ENCODE measurements at places on chromosomes 5 and 9.

- DNase-seq = no peak
Measured at GRCh38 chr5:22531986-22532385, 321.2 kb downstream of the CDH12 start.

GRCh38 chr5:52910071-52910470 lies 79.1 kb upstream of the ITGA2 start:
- no peak for DNase-seq

DNA sequence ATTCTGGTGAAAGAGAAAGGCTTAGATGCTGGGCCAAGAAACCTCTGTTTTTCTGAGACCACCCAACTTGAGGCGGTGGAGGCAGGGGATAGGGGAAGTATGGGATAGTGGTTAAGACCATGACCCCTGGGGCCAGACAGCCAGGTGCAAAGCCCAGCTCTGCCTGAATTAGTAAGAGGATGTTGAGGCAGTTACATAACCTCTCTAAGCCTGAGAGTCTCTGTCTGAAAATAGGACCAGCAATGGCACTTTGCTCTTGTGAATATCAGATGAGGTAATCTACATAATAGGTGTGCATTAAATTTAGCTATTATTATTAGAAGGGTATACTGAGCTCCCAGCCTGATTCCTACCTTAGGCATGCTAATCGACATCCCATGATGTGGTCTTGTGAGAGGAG lies 68.2 kb downstream of the DOCK2 start:
- DNase-seq = no peak

- no peak for DNase-seq
Measured at GRCh38 chr5:100043475-100043874, 491.7 kb upstream of the FAM174A start.

DNA sequence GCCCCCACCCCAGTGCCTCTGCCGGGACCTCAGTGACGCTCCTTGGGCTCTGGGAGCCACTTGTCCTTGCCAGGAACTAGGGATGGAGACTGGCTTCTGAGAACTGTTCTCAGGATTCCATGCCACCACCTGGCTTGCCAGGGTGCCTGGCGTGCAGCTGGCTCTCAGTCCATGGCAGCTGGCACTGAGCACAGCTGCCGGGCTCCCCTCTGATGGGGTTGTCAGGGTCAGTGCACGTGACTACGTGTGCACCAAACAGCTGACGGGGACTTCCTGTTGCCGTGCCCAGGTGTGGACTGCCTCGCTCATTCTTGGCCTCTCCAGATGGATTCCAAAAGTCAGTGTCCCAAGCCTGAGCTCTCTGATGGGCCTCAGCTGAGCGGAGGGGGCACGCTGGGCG lies 9.4 kb downstream of the KCNT1 start:
- no peak for DNase-seq

DNA sequence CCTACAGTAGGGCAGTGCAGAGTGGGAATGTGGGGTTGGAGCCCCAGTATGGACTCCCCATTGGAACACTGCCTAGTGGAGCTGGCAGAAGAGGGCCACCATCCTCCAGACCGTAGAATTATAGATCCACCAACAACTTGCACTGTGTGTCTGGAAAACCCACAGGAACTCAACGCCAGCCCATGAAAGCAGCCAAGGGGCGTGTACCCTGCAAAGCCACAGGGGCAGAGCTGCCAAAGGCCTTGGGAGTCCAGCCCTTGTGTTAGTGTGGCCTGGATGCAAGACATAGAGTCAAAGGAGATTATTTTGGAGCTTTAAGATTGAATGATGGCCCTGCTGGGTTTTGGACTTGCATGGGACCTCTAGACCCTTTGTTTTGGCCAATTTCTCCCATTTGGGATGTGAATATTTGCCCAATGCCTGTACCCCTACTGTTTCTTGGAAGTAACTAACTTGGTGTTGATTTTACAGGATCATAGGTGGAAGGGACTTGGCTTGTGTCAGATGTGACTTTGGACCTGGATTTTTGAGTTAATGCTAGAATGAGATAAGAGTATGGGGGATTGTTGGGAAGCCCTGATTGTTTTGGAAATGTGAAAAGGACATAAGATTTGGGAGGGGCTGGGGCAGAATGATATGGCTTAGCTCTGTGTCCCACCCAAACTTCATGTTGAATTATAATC lies 266.8 kb downstream of the SEMA5A start:
- no peak for DNase-seq

DNA sequence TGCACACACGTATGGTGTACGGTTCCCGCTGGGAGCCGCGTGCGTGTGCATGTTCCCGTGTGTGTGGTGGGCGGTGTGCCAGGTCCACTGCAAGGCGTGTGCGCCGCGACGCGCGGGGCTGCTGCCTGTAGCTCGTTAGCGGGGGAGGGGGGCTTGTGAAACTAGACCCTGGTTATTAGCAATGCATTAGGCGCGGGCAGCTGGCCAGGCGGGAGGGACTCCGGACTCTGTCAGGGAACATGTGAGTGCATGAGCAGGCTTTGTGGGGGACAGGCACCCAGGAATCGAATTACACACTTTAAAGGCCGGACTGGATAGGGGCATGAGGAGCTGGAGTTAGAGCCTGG lies 32.2 kb upstream of the ENHO start:
- no peak for DNase-seq

GRCh38 chr9:134391319-134392231 lies 65.3 kb downstream of the RXRA start:
- DNase-seq = no peak

GRCh38 chr9:133714606-133715294 lies 23.4 kb downstream of the SARDH start:
- no peak for DNase-seq

DNA sequence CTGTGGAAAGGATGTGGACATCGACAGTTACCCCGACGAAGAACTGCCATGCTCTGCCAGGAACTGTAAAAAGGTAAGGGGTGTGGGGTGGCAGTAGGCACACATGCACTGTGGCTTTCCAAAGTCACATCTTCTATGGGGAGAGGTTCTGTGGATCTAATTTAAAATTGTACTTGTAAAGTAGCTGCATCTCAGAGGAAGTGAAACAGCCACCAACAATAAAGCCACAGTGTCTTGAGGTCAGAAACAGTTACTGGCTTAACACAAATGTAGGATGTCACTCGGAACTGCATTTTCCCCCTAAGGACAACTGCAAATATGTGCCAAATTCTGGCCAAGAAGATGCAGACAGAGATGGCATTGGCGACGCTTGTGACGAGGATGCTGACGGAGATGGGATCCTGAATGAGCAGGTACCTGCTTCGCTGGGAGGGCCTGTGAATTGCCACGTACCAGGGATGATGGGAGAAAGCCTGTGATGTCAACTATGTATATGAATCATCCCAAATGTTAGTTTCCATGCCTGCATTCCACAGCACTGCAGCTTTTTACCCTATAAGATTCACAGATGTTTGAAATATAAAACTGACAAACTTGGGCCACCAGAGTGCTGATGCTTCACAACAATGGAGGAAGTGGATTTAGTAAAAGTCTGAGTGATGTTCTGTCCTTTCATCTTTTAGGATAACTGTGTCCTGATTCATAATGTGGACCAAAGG lies 35.3 kb downstream of the THBS4 start:
- DNase-seq = no peak

- DNase-seq = no peak
Measured at GRCh38 chr5:107466233-107466769, 204.4 kb downstream of the EFNA5 start.

- DNase-seq = no peak
Measured at GRCh38 chr5:150009671-150010387, 9.3 kb downstream of the HMGXB3 start.

DNA sequence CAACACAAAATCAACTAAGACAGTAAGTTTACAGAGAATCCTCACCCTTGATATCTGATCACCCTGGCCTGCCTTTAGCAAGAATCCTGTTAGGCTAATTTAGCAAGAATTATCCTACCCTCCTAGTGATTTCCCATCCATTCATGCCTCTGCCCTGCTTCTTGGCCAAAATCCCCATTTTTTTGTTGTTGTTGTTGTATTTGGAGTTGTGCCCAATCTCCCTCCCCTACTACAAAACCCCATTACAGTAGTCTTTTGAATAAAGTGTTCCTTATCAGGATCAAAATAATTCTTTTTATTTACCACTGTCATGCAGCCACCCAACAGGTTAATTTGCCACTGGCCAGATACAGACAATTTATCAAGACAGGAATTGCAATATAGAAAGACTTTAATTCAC lies 58.5 kb upstream of the CLINT1 start:
- no peak for DNase-seq

DNA sequence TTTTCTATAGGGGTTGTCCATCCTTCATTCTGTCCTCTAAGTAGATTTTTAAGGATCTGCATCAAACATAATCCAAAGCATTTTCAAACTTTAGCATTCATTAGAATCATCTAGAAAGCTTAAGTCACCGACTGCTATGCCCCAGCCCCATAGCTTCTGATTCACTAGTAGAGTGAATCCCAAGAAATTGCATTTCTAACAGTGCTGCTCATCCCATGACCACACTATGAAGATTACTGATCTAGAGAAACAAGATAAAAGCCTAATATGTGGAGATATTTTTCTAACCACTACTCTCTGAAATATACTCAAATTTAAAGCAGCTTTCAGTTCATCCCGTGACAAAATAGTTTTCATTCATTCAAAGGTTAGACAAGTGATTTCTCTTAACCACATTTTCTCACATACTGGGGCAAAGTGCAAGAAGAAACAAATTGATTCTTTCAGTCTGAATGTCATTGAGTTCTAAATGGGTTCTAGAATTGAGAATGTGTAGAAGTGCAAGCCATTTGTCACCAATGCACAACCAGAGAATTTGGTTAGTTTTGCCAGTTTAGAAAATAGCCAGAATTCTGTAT lies 286.9 kb upstream of the CD180 start:
- DNase-seq = no peak

GRCh38 chr9:137757139-137757538 lies 120.4 kb upstream of the CACNA1B start:
- no peak for DNase-seq

DNA sequence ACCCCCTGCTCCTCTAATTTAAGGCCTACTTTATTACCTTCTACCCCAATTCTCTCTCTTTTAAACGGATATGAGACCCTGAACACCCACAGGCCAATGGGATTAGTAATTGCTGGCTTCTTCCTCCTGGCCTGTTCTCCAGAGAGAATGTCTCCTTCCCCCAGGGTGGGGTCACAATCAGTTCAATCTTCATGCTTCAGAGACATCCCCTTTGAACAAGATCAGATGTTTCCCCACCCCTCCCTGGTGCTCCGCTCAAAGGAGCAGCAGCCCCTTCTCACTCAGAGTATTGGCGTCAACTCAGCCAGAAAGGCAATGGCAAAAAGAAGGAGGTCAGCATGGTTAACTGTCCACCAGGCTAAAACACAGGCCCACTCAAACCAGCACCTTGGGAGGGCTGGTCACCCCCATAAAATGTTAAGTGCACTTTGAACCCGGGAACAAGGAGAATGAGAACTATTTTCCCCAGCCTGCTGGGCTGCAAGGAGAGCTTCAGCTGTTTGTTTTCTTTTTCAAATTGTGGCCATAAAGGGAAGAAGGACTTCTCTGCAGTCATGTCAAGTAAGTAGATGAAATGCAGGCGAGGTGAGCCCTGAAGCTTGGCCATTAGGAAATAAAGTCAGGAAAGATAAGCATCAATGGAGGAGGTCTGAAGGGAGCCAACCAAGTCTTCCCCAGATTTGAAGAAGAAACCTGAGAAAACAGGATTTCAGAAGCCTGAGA lies 20.1 kb downstream of the LHFPL2 start:
- DNase-seq = no peak

All from frontal cortex (tissue), 4 donors.